ENCODE measurements at places on chromosomes 4 and X.

DNA sequence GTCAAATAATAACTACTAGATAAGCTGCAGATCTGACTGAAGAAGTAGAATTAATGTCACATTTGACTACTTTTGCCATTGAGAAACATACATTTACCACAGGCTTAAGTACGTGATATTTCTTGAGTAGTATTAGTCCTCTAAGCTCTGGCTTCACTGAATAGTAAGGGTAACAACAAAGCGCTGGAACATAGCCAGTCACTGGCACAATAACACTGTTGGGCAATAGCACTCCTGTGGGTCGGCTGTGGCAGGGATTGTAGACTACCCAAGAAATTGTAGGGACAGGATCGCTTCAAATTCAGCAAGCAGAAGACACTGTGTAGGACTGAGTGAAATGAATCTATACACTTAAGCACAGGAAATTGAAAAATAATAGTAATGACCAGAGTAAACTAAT is 27.1 kb upstream of the IL15 start:
- no peak for DNase-seq

DNA sequence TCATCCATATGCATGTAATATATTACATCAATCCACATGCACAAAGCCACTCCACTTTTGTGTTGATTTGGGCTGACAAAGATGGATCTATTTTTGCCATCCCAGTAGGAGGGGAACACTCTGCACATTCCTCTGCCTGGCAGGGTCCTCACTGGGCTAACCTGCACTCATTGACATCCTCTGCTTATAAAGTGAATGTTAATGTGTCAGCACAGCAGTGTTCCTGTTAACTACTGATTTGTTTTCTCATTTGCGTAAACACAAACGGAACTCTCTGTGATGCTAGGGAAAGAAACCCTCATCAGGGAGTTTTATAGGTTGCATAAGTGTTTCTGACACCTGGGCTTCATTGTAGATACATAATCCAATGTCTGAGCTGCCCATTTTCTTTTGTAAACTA is 826.0 kb downstream of the RAB28 start:
- DNase-seq = no peak

DNA sequence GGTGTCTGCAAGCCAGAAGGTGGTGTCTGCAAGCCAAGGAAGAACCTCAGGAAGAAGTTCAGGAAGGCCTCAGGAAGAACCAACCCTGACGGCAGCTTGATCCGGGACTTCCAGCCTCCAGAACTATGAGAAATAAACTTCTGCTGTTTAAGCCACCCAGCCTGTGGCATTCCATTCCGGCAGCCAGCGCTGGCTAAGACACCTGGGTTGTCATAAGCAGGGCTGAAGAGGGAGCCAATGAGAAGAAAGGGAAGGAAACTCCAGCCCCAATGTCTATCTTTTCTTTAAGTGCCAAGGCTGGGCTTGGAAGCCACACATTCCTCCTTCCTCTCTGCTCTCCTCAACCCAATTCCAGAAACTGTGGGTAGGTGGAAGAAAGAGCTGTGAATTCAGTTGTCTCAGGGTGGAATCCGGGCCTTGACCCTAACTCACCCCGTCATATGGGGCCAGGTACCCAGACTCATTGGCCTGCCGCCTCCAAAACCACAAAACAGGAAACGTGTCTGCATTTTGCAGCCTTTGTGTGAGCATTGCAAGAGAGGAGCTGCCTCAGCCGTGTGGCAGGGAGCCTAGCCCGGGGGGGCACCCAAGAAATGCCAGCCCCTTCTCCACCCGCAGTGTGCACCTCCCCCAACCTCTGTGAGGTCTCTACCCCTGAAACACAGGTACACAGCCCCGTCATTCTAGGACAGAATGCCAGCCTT is 26.8 kb downstream of the CRMP1 start:
- DNase-seq = no peak

GRCh38 chr4:25929298-25929686 is 15.3 kb downstream of the SMIM20 start:
- DNase-seq = no peak

DNA sequence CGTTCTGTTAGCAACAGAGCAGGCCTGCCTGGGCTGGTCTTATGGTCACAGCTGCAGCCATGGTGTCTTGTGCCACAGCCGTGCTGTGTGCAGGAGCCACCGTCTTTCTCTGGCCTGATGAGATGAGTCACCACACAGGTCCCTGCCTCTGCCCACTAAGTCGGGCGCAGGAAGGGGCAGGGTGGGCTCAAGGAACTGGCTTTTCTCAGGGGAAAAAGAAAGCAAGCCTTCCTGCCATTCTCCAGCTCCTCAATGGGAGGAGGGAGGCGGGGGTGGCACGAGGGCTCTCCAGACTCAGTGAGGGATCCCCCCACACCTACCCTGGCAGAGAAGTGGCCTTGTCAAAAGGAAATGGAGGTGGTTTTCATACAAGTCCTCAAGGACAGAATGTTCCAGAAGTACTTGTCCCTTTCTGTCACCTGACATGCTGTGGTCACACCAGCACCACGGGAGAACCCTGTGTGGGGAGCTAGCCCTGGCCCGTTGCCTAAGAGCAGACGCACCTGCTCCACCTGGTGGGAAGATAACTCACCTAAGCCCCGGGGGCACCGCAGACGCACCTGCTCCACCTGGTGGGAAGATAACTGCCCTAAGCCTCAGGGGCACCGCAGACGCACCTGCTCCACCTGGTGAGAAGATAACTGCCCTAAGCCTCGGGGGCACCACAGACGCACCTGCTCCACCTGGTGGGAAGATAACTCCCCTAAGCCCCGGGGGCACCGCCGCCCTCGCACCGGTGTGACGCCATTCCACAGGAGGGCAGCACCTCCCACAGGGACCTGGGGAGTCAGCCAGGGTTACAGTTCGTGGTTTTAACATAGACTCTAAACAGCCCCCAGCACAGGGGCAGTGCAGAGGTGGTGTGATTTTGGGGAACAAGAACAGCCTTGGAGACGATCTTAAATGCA is 18.5 kb downstream of the UVSSA start:
- DNase-seq = no peak

DNA sequence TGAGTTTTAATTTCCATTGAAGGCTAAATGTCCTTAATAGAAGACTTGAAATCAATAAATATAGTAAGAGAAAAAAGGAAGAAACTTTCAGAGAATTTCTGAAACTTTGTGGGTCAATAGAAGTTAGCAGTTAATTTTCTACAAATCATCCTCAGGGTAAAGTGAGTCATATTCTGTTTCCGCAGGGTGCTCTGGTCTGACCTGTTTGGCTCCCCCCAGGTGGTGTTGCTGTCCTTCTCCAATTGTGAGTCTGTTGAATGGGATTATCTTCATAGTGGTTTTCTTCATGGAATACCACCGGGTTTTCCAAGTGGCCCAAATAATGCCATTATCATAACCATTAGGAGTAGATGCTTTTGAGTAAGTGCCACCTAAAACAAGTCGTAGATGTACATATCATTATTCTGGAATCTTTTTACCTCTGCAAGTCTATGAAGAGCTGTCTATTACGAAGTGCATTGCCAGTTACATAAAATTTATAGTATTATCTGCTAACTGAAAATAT is 7.7 kb downstream of the FGG start:
- DNase-seq = no peak

GRCh38 chrX:20130357-20130756 is 11.3 kb downstream of the EIF1AX start:
- DNase-seq = no peak
